Fibroblast of mammary gland (primary cell): ENCODE measurements at places on chromosomes 4 and X.
A peak's percentile ranks its signal among the peaks of the same experiment; 100 is the strongest.

DNA sequence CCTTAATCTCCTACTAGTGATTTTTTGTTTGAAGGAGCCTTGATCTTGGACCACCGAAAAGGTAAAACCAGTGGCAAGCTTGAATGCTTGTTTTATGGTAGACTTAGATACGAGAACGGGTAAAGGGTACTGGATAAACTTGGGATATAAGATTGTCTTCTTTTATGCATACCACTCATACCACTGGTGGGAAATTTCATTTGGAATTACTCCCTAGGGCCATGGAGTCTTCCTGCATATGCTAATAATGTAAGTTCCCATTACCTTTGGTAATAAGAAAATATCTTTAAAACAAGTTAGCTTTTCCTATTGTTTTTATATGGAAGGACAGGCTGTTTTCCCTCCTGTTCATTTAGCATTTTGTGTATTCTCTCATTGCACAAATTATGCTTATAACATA lies 11.7 kb downstream of the SMARCAD1 start:
- no peak for DNase-seq

DNA sequence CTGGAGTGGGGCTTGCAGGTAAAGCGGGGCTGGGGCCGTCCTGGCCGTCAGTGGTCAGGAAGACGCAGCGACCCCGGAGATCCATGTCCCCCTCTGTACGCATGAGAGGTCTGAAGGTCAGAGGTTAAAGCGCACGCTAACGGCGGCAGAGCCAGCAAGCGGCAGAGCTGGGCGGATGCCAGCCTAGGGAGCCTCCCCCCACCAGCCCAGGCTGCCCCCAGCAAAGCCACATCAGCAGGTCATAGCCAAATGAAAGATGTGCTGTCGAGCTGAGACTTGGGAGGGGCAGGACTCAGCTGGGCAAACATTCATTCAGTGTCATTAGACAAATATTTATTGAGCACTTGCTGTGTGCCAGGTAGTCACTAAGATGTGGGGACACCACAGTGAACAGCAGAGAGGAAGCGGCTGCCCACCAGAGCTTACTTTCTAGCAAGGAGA lies 593 bp upstream of the JAKMIP1 start:
- no peak for DNase-seq

DNA sequence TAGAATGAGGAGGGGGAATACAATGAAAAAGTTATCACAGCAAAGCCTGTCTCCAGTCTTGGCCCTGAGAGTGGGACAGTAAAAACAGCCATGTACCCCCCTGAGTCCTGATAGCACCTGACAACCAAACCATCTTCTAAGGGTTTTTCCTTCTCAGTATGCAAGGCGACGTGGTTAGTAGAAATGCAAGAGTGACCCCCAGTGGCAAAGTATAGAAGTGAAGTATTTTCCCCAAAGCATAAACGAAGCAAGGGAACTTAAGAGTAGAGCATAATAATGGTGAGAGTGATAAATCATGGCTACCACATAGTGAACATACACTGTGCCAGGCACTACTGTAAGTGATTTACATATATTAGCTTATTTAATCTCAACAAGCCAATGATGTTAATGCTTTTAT lies 52.8 kb downstream of the FAM47C start:
- peak; percentile 46 for DNase-seq

- peak; percentile 93 for DNase-seq
Measured at GRCh38 chr4:1309261-1310010, 19.7 kb downstream of the MAEA start.

GRCh38 chrX:150197388-150197787 lies 165.7 kb upstream of the MAMLD1 start:
- DNase-seq, result no peak

DNA sequence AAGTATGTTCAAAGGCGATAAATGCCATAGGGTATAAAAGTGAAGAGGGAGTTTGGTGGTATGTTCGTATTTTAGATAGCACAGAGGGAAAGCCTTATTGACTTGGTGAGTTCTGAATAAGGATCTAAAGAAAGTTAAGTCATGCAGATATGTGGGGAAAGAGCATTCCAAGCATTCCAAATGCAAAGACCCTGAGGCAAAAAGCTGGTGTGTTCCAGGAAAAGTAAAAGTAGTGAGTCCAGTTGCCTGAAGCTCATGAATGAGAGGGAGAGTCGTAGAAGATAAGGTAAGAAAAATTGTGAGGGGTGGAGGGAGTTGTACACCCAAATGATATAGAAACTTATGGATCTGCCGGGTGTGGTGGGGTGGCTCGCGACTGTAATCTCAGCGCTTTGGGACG lies 426.7 kb downstream of the RPA4 start:
- DNase-seq, result no peak

DNA sequence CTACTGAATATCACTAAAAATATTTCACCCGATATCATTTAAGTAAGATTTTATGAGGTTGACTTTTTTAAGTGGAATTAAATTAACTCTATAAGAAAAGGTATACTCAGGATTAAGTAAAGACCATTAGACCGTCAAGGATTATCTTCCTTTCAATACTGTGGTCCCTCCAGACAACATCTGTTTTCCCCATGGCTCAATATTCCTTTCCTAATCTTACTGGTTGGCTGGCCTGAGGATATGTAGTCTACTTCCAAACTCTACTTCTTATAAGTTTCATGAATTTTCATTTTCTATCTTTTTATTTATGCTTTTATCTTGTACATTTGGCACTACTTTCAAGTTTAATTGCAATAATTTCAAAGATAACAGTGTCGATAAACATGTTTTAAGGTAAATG lies 725.4 kb downstream of the PCDH7 start:
- no peak for DNase-seq

- peak; percentile 73 for DNase-seq
Measured at GRCh38 chr4:2794486-2795299, 1.8 kb downstream of the SH3BP2 start.

- DNase-seq, result no peak
Measured at GRCh38 chr4:163070023-163070422, 96.7 kb downstream of the NAF1 start.

DNA sequence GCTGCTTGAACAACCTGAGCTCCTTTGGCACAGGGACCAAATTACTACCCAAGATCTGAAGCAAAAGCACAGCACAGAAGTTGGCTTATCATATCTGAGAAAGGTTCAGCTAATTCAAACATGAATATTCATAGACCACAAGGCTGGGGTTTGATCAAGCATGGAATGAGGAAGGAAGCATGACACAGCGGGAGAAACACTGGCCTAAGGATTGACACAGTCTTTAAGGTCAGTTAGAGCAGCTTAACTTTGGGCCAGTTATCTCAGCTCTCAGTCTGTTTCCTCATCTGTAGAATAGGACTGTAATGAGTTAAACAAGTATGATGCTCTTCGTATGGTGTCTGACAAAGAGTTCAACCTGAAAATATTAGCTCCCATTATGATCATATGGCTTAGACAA lies 88.5 kb upstream of the CBR4 start:
- no peak for DNase-seq

DNA sequence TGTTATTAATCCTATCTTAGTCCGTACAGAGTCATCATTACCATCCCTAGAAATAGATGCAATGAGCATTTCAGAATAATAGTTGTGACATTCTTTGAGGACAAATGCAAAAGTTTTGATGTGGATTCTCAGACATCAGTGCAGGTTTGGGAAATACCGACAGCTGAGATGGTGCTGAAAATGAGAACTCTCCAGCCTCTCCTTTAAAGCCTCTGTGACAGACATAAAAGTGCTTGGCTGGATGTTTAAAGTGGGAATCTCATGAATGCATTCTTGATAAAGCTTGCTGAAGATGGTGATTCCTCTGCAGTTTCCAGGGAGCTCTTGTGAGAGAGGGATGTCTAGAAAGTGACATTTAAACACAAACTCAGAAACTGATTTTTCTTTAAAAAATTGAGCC lies 35.0 kb upstream of the SLC7A11 start:
- DNase-seq, result no peak

DNA sequence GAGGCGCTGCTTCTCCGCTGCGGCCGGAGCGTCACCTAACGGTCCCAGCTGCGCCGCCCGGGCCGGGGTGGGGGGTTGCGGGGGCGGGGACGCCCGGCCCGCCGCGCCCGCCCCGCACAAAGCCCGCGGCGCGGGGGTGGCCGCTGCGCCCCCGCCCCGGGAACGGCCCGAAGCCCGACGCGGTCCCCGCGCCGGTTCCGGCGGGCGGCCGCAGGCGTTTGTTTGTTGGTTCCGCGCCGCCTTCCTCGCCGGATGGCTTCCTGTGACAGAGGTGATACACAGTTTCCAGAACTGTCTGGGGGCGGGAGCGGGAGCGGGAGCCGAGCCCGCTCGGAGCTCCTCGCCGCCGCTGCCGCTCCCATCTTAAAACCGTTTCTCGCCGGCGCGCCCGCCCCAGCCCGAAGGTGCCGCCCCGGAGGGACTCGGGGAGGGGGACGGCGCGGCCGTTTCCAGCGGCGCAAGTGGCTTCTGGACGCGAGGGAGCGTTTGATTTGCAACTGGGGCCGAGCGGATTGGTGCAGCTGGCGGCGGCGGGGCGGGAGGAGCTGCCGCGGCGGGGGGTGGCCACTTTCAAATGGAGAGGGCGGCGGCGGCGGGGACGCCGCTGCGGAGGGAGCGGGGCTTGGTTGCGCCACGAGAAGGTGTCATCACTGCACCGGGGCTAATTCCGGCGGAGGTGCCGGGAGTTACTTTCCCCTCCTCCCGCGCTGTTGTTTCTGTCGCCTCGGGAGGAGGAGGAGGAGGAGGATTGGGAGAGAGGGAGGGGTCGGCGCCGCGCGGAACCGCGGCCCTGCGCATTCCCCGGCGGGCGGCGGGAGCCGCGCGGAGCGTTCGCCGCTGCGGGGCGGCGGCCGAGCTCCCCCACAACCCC lies 2.3 kb downstream of the JADE1 start:
- peak; percentile 84 for DNase-seq

- DNase-seq, result no peak
Measured at GRCh38 chr4:68572653-68573170, 3.4 kb downstream of the UGT2B17 start.
